ENCODE measurements at places on chromosomes 1 and 21. TPM values are rescaled to one million over a fixed set of nuclear protein-coding genes. Genes with fewer than 3 reads are reported as not detected.

PTPN7 gene
- total RNA-seq, result not detected

FAM78B gene
- total RNA-seq, result not detected

GPR25 gene
- not detected for total RNA-seq

GSTM1 gene
- not detected for total RNA-seq

AJAP1 gene
- under 0.01 TPM for total RNA-seq

RNU1-4 gene
- total RNA-seq, result under 0.01 TPM

PLPPR4 gene
- total RNA-seq, result 1.8 TPM

CFAP298 gene
- total RNA-seq, result 20.5 TPM

IFI44 gene
- total RNA-seq, result 3.7 TPM

ZNF695 gene
- 1.2 TPM for total RNA-seq

TMEM63A gene
- total RNA-seq, result 9.7 TPM

STIL gene
- 17.1 TPM for total RNA-seq

PSMA5 gene
- total RNA-seq, result 53.7 TPM

IQCC gene
- 0.97 TPM for total RNA-seq

DBT gene
- 5.3 TPM for total RNA-seq

NUDT4B gene
- total RNA-seq, result 24.0 TPM

OR13G1 gene
- not detected for total RNA-seq

LDLRAD1 gene
- not detected for total RNA-seq

GNG4 gene
- total RNA-seq, result 0.32 TPM

FOXO6 gene
- not detected for total RNA-seq

C21orf58 gene
- 4.2 TPM for total RNA-seq

CACNA1E gene
- not detected for total RNA-seq

ESPN gene
- total RNA-seq, result not detected

TEDDM1 gene
- not detected for total RNA-seq

PGLYRP3 gene
- not detected for total RNA-seq

PDZK1 gene
- 0.97 TPM for total RNA-seq

TMEM200B gene
- 20.4 TPM for total RNA-seq

CLCA1 gene
- not detected for total RNA-seq

MRPL24 gene
- total RNA-seq, result 55.7 TPM

C1orf210 gene
- not detected for total RNA-seq

LRRC42 gene
- 42.0 TPM for total RNA-seq

IL12RB2 gene
- total RNA-seq, result not detected

LRRC47 gene
- total RNA-seq, result 41.9 TPM

LCE1F gene
- total RNA-seq, result not detected

LRRC38 gene
- not detected for total RNA-seq

ATP1A4 gene
- total RNA-seq, result not detected

CCDC30 gene
- total RNA-seq, result 0.65 TPM

C1orf94 gene
- not detected for total RNA-seq

LMX1A gene
- total RNA-seq, result not detected

SRM gene
- 48.0 TPM for total RNA-seq

TEX35 gene
- not detected for total RNA-seq

AGBL4 gene
- total RNA-seq, result not detected

SPRR2E gene
- total RNA-seq, result not detected

FAM151A gene
- total RNA-seq, result not detected

TSHB gene
- not detected for total RNA-seq

QSOX1 gene
- 540 TPM for total RNA-seq

RGSL1 gene
- not detected for total RNA-seq

GBP5 gene
- total RNA-seq, result 0.43 TPM

PCBP3 gene
- total RNA-seq, result 0.32 TPM

NHLH1 gene
- total RNA-seq, result not detected
